ENCODE measurements at places on chromosomes 5 and 9.

DNA sequence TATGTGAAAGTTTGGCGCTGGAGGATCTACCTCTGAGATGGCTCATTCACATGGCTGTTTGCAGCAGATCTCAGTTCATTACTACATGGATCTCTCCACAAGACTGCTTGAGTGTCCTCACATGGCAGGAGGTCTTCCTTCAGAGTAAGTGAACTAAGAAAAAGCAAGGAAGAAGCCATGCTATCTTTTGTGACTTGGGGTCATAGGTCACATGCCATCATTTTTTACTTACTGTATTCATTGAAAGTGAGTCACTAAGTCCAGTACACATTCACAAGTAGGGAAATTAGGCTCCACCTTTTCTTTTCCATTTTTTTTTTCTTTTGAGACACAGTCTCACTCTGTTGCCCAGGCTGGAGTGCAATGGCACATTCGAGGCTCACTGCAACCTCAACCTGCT lies 8.7 kb upstream of the CDKN2AIPNL start:
- DNase-seq, result no peak

DNA sequence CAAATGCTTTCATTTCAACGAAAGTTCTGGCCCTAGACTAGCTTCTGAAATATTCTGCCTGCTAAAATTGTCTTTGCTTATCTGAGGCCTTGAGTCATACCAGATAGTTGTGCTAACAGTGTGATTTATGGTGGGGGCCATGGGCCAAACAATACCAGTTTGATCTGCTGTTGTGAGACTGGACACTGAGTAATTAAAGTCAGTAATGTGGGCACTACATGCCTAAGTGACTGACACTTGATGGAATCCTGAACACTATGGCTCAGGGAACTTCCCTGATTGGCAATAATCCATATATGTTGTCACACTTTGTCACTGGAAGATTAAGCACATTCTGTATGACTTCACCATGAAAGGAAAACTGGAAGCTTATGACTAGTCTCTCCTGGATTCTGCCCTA lies 127.6 kb upstream of the CYLC2 start:
- no peak for DNase-seq

DNA sequence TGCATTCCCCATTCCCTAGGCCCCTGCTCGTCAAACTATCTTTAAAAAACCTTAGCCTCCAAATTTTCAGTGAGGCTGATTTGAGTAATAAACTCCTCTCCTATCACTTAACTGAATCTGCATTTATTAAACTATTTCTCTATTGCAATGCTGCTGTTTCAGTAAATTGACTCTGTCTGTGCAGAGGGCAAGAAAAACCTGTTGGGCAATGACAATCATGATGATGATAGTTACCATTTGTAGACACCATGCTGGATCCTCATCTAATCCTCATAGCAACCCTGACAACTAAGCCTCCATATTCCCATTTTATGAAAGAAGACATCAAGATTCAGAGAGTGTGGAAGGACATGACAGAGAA lies 212.9 kb downstream of the TRIM32 start:
- DNase-seq, result no peak

GRCh38 chr5:150519560-150519945 lies 11.6 kb downstream of the NDST1 start:
- no peak for DNase-seq

DNA sequence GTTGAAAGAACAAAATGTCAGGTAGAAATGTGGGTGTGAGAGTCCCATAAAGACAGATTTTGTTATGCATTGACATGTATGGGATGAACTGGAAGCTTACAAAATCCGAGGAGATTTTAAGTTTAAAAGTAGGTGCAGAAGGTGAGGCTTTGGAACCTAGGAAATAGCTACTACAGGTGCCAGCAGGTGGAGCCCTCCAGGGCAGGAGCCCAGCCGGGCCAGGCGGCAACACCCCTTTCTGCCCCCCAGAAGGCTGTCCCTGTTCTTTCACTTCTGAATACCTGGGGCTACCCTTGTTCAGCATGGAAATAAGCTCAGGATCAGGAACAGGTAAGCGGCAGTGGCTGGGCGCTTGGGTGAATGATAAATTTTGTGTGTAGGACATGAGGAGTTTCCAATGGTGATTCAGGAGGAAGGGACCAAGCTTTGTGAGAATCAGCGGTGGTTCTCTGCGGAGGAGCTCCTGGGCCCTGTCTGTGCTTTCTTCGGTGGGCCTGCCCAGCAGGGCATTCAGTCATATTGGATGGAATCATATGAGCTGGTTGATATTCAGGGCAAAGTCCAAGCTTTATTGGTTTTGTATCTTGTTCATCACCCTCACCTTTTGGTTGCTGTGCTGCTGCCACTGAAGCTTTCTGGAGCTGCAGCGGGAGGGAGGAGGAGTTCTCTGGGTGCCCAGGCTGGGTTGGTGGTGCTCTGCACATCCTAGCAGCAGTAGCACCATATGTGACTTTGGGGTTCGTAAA lies 12.3 kb downstream of the PCBD2 start:
- no peak for DNase-seq

DNA sequence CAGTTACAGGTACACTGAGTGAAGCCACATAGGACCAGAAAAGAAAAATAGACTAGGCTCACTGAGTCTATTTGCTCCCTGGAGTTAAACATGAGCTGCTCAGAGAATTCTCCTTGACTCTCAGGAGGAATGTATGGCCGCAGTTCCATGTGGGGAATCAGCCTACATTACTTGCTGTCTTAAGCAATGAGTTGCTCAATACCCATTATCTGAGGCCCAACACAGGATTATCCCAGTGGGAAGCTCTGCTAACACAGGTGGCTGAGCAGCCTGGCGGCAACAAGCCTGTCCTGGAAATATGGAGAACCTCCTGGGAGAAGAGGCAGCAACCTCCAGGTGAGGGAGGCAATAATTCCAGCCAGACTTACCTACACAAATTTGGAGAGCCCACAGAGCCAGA lies 177.5 kb upstream of the NREP start:
- no peak for DNase-seq

GRCh38 chr9:124468061-124468740 lies 17.9 kb downstream of the ADGRD2 start:
- DNase-seq, result no peak

GRCh38 chr9:91247278-91247677 lies 114.4 kb downstream of the AUH start:
- no peak for DNase-seq

DNA sequence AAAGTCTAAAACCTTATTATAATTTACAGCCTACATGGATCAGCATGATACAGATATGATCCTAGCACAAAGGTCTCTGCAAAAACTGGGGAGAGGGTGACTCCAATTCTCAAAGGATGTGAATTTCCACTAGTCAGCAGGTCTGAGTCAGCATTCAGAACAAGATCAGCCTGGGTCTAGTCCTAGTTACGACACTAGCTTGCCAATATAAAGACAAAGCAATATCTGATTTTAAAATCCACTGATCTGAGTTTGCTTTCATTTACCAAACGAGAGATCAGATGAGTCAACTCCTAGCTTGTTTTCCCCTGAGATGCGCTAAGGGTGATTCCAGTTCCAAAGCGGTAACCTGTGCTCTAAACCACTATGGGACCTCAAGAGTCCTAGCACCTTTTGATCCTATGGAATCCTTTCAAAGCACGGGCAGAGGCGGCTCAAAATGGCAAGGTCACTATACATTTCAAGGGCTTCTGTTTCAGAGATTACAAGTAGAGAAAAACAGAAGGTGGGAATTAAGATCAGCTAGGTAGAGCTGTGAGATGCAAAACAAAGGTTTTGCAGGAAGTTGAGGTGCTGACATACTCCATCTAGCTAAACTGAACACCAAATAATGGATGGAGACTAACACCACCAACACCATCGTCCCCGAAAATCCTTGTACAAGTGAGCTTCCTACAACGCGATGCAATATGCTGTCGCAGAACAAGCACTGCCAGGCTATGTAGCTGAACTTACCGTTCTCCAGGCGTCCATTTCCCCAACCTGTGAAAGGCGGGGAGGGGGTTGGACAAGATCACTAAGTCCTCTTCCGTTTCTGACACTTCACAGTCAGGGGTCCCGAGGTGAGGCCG lies 906 bp downstream of the SLC25A51 start:
- DNase-seq, result no peak

GRCh38 chr9:114312513-114312875 lies 10.4 kb upstream of the ORM1 start:
- DNase-seq, result no peak

DNA sequence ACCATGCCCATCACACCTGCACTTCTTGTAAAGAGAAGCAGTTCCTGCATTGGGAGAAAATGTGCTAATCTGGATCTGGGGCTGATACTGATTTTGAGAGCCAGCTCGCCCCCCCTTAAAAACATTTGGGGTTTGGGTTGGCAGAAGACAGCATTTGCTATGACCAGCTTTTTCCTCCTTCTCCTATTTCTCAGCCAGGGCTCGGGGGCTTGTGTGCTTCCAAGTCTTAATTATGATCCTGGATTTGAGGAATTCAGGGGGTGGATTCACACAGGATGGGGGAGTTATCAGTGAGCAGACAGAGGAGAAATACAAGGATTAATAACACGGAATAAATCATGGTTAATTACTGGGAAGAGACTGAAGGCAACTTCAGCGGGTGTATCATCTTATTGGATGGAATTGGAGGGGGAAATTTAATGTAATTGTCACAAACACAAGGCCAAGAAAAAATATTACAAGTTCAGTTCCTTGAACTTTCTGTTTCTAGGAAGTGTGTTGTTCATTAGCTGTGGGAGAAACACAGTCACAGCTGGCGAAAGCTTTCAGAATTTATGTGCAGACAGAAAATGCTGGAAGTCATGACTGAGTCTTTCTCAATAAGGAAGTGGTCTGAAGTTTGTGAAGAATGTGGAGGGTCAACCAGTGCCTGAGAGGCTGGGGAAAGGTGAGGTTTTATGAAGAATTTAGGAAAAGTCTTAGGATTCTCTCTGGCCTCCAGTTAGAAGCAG lies 15.3 kb downstream of the C9orf152 start:
- DNase-seq, result no peak

DNA sequence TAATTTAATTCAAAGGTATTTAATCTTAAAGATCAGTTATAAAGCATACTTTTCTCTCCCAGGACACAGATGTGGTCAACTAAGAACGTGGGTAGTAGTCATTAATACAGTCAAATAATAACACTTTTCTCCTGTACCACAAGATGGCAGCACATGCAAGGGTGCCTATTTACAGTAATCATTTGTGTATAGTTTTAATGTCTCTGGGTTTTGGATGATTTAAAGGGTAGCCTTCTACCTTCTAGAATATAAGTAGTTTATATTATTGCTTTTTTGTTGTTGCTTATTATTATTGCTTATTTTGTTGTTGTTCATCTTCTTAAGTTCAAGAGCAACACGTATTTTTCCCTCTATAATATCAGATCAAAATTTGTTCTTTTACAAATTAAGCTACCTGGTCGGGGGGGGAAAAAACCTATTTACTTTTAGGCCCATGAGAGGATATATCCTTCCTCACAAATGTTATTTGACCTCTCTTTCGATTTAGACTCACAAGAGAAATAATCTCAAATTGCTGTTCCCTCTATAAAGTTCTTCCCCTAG lies 59.6 kb upstream of the SLC27A6 start:
- DNase-seq, result peak; percentile 33

DNA sequence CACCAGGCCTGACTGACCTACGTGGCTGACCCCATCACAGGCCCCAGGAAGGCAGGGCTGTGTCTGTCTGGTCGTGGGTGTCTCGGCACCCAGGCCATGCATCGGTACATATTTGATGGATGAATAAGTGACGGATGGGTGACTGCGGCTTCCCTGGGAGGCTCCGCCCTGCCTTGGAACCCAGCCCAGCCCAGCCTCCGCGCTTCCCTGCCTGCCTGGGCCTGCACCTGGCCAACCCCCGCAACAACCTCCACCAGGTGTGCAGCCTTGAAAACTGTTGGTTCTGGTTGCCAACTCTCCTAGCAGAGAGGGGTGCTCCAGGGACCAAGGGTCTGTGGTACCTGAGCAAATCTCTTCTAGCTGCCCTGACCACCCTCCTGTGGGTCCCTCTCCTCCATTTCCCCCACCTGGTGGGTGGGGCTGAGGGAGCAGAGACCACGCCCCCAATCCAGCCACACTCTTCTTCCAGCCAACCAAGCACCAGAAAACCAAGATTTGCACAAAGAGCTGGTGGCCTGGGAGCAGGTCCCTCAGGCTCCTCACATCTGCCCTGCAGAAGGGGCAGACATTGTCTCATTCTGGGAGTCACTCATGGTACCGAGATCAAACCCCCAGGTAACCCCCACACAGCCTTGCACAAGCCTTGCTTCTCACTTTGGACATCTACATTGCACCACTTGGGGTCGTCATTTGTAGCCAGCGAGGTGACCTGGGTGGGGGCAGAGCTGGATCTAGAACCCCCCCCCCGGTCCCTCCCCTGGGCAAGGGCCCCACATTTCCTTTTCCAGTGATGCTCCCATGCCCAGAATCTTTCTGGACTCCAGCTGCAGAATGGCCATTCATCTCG lies 100.6 kb upstream of the IER5L start:
- no peak for DNase-seq

DNA sequence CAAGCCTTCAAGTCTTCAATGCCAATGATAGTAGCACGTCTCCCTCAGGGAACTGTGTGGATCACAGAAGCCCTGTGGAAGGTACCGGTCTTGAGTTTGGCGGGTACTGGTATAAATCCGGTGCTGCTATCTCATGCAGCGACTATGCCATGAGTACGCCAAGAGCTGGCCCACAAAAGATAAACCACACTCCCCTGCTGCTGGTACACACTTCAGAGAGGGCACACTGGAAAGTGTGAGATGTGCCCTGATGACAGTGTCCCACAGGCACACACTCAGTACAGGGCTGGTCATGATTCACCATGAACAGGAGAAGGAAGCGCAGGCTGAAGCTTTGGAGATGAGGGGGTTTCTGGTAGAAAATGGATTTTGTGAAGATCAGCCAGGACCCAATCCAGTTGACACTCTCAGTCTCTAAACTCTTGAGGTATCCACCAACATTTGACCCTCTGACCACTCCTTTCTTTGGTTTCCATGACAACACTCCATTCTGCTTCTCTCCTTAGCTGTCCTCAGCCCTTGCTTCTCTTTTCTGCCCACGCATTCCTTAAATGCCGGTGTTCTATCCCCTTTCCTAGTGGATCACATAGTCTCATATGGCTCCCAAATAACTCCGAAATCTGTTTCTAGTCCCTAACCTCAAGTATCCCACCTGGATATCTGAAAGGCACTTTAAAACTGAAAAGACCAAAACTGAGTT lies 5.1 kb downstream of the AMACR start:
- no peak for DNase-seq

DNA sequence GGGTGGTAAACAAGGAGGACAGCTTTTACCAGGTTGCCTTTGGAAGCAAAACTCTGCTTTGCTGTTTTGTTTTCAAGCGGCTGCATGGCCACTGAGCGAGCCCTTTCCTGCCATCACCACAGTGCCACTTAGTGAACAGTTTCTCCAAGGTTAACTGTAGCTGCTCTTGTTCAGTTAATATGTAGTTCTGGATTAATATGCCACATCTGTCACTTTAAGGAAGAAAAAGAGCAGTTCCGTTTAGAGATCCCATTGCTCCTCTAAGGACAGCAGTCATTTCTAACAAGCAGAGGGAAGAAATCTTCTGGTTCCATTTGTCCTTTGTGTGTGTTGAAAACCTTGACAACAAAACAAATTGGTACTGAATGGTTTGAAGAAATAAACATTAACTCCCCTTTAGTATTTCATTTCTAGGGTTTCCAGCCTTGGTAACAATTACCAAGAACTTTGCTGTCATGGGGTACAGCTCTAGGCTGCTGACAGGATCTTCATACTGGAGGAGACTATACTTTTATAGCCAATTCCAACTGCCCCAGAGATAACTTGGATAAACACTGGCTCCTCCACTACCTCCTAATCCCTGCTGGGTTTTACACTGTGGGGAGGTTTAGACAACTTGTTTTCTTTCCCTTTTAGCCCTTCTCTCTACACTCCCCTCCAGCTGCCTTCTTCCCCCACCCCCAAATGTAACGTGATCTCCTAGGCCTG lies 10.3 kb upstream of the ABL1 start:
- no peak for DNase-seq

- no peak for DNase-seq
Observed at GRCh38 chr5:74864823-74865222, 1.4 kb downstream of the FAM169A start.

Measured in GM10248 (cell line).